ENCODE measurements at places on chromosomes 6 and 20.
A peak's percentile ranks its signal among the peaks of the same experiment; 100 is the strongest.

GRCh38 chr20:7773511-7773910 lies 166.7 kb downstream of the HAO1 start:
- no peak for DNase-seq

DNA sequence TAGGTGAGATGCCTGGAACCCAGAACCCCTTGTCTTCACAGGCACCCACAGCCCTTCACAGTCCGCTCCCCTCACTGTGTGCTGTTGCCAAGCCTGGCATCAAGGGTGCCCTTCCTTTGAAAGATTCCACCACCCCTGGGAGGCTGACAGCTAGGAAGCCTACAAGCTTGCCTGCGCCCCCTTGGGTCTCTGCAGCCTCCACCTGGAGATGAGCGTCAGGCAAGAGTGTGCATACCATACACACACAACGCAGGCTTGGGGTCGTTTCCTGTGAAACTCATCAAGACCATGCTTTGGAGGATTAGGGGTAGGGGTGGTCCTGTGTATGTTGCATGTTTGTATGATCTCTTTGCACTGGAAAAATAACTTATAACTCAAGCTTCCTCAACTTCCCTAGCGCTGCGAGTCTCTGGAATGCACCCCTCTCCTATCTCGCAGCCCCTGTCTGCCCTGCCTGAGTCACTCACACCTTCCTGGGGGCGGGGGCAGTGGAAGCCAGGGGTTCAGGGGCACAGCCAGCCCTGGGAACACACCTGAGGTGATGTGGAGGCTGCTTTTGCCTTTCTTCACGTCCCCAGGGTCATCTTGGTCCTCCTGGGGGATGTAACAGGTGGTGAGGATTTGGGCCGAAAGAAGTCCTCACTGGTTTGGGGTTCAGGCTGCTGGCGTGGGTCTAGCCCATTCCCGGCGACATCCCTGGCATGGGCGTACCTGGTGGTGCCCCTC lies 67.2 kb downstream of the SSR1 start:
- no peak for DNase-seq

DNA sequence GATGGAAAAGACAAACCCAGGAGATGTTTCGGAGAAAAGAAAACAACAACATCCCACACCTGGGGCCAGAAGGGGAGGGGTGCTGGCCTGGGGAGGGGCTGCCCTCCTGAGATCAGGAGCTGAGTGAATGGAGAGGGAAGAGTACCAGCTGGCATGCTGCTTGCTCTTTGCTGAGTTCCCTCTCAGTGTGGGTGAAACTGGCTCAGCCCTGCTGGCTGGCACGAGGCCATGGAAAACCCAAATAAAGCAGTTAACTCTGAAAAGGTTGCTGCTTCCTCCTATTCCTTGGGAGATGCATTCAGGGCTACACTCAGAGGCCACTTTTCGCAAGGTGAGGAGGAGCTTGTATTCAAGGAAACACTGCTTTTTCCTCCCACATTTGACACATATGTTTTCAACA lies 8.0 kb upstream of the KCNK16 start:
- no peak for DNase-seq

DNA sequence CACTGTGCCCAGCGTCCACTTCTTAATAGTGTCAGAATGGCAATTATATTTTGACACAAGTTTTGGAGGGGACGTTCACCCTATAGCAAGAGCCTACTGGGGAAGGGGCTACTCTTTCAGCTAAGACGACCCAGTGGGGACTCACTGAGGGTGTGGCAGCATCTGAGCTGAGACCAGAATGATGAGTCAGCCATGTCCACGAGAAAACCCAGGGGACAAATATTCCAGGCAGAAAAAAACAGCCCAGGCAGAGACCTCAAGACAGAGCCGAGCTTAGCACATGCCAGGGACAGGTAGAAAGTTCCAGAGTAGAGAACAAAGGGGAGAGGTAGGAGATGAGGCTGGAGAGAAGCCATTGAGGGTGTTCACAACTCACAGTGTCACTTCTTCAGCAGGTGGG lies 11.2 kb downstream of the CNBD2 start:
- no peak for DNase-seq

GRCh38 chr6:5981126-5982026 lies 25.3 kb downstream of the NRN1 start:
- DNase-seq = peak; percentile 61

- DNase-seq = peak; percentile 47
These were observed 9.2 kb upstream of the GHRH start for GRCh38 chr20:37270576-37271420.

- no peak for DNase-seq
These were observed 43.8 kb downstream of the PTCHD4 start for GRCh38 chr6:48067148-48067712.

- peak; percentile 22 for DNase-seq
These were observed 206.2 kb upstream of the MYLIP start for GRCh38 chr6:15922510-15923250.

GRCh38 chr6:36570264-36570663 lies 23.0 kb upstream of the STK38 start:
- DNase-seq = no peak

DNA sequence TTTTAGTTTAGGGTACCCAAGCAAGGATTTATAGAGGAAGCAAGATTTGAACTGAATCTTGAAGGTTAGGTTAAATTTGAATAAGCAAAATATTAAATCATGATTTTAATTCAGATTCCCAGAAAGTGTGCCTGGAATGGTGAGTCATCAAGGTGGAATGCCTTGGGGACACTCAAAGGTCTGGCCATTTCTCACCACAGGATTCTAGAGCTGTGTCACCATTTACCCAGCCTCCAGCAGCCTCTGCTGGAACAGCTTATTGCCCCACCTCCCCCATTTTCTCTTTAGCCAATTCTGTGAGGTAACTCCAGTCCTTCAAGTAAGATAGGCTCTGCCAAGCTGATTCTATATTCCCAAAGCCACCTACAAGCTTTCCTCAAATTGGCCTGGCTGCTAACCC lies 181.4 kb downstream of the SIM1 start:
- DNase-seq = peak; percentile 87

DNA sequence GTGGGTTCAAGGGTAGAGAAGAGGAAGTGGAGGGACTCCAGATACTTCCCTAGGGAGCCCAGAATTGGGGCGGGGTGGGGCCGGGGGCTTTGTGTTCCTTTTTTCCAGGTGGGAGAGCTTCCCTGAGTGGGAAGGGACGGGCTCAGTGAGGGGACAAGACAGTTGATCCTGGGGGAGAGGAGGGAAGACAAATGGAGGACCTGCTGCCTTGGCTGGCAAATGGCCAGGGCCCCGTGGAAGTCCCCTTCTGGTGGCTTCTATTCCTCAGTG lies 2.6 kb downstream of the CTSZ start:
- no peak for DNase-seq

DNA sequence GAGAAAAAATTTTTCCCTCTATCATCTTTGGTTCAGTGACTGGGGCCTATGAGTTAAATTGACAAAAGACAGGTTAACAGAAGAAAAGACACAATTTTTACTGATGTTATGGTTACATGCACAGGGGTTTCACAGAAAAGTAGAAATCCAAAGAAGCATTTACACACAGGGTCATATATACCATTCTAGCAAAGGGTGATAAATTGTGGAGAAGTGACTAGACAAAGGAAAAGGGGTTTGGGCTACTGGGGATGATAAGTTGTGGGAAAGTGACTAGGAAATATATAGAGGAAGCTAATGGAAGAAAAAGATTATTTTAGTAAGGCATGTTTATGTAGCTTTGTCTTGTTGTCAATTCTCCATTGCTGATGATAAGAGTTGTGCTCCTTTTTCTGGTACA lies 276.7 kb upstream of the JARID2 start:
- DNase-seq = no peak

DNA sequence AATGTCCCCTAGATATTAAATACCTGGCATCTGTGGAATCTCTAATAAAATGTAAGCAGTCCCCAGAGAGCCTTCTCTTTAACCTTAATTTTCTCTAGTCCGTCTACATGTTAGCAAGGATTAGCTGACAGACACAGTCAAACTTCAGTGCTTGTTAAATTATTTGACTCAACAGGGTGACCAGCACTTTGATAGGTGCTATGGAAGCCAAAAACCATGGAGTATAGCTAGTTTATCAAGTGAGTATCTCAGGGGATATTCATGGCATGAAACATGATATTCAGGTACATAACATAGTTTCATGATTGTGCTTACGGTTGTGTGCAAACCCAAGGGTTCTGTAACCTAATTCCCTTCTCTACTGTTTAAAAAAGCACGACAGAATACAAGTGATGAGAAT lies 3.9 kb downstream of the RHAG start:
- DNase-seq = no peak

DNA sequence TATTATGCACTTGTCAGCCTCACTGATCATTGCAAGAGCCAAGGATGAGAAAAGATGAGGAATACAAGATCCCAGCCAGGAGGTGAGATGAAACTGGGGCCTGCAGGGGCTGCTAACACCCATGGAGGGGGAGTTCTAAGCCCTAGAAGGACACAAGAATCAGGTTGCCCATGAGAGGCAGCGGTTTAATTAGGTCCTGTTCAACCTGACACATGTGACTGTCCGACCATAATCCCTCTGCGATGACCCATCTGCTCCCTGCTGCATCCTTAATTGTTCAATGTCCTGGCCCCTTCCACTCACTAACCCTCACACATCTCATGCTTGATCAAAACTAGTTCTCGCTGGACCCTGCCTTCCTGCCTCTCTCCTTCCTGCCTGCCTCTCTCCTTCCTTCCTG lies 52.2 kb upstream of the NNAT start:
- DNase-seq = no peak

DNA sequence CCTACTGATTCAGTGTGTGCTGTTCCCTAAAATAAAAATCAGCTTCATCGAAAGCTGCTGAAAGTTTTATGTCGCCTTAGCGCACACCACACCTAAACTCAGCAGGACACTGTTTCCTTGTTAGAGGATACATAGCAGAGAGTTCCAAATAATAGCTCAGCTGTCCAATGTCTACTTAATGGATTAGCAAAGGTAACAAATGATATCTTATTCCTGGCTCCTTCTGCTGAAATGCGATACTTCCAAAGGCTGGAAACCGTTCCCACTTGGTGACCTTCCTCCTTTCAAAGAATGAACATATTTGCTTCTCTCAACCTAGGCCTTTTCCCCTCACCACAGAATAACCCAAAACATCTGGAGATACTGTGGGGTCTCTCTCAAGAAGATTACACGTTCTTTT lies 189.5 kb upstream of the GMDS start:
- no peak for DNase-seq

DNA sequence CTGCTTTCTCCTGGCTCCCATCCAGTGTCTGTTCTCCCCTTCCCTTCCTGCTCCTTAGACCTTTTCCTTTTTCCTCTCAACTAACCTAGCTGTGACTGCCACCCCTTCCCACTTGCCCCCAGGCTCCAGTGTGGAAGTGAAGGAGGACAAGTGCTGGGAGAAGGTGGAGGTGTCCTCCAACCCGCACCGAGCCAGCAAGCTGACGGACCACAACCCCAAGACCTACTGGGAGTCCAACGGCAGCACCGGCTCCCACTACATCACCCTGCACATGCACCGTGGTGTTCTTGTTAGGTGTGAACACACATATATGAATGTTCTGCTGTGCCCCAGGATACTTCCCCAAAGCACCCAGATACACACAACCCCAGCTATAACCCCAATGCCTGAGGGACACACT lies 18.5 kb downstream of the CUL9 start:
- DNase-seq = no peak

GRCh38 chr6:64034291-64034690 lies 398.7 kb downstream of the PHF3 start:
- no peak for DNase-seq

- DNase-seq = no peak
These were observed 437 bp upstream of the HLA-A start for GRCh38 chr6:29941916-29942274.

GRCh38 chr20:9809271-9809670 lies 29.6 kb downstream of the PAK5 start:
- no peak for DNase-seq

DNA sequence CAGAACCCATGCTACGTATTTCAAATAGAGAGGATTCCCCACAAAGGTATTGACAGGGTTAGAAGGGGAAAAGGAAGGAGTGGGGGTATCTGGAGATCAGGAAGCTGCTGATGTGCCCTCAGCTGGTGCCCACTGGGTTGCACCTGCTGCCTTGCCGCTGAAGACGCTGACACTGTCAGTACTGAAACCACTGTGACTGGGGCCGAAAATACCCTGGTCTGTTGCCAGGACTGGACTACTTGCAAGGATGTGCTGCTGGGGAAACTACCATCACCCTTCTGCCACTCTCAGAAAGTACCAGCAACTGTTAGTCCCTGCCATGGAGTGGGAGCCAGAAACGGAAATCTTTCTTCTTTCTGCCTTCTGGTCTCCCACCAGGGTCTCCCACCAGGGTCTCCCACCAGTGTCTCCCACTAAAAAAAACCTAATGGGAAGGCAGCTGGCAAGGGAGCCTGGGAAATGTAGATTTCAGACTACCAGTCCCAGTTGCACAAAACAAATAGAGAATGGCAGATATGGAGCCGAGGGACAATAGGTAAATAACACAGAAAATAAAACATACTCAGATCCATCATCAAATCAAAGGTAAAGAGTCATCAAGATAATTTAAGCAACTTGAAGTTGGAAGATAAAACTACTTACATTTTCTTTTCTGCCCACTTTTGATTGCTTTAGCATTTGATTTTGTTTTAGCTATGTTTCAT lies 204.8 kb downstream of the TPBG start:
- DNase-seq = no peak

- no peak for DNase-seq
These were observed 34.3 kb downstream of the RNF24 start for GRCh38 chr20:3981132-3981452.

DNA sequence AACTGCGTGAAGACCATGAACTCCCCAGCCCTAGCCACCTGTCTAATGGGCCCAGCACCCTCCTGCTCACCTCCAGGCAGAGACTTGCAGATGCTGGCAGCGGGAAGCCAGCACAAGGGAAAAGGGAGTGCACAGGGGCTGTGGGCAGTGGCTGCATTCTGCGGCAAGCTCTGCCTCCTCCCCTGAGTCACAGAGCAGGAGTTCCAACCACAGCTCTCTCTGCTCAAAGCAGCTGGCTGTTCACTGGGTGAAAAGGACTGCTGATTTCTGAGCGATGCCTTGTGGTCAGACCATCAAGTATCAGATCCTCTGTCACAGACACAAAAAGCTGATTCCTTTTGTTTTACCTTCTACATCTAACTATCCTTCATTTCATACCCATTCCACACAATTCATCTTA lies 10.5 kb downstream of the NKX2-2 start:
- peak; percentile 69 for DNase-seq
